EL (cell line): ENCODE measurements at places on chromosomes 2 and 18.

GRCh38 chr2:143503280-143503679, 374.1 kb downstream of the ARHGAP15 start:
- DNase-seq: no peak

DNA sequence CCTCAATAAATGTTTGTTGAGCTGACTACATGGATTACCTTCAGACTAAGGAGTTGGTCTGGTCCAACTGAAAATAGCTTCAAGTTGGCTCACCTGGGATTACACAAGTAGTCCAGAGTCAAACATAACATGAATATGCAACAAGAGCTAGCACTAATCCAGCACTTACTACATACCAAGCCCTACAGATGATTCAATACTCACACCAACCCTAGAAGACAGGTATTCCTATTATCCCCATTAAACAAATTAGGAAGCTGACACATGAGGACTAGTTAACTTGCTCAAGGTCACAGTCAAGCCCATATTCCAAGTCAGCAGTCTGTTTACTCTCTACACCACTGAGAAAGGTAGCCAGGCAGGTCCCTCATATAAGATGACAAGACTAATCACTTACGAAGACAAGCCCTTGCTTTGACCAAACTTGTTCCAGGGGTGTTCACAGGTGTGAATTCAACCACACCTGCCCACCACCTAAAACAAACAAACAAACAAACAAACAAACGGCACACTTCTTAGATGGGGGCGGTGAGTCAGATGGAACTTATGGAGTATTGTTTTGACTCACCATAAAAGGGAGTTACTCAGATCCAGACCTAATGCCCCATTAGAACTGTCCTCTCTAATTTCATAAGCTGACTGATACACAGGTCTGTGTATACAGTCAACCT, 29.1 kb downstream of the TMEM131 start:
- no peak for DNase-seq

DNA sequence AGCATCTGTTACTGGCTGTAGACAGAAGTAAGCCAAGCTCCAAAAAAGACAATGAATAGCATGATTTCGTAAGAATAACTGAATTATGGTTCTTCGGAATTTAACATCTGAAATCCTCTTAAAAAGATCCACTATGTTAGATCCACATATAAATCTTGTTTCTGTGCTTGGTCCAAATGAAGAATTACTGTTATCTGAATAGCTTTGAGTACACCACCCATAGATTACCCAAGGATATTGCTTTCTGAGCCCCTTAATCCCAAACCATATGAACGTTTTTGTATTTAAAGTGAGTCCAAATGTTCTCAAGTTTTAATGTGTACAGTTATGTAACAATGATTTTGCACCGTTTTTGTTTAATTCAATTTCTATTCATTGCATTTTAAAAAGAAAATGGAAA, 124.9 kb downstream of the DSC3 start:
- DNase-seq: no peak

DNA sequence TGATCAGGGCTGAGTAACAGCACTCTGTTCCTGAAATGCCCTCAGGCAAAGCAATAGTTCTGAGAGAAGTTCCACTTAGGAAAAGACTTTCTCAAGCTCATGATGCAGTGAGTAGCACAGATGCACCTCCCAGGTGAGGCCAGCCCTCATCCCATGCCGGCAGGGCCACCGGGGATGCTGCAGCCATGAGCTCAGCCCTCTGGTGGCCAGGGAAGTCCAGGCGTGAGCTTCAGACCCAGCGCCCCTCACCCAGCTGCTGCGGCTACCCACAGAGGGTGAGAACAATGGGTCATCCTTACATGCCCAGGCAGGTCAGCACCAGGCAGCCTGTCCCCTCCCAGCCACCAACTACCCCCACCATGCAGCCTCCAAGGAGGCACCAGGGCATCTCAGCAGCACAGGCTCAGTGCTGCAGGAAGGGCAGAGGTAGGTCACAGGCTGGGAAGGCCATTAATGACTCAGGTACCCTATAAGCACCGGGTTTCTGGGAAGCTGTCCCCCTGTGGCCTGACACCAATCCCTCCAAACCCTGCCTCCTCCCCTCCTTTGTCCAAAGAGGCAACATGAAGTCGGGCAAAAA, 50.6 kb downstream of the TTC32 start:
- DNase-seq: no peak

DNA sequence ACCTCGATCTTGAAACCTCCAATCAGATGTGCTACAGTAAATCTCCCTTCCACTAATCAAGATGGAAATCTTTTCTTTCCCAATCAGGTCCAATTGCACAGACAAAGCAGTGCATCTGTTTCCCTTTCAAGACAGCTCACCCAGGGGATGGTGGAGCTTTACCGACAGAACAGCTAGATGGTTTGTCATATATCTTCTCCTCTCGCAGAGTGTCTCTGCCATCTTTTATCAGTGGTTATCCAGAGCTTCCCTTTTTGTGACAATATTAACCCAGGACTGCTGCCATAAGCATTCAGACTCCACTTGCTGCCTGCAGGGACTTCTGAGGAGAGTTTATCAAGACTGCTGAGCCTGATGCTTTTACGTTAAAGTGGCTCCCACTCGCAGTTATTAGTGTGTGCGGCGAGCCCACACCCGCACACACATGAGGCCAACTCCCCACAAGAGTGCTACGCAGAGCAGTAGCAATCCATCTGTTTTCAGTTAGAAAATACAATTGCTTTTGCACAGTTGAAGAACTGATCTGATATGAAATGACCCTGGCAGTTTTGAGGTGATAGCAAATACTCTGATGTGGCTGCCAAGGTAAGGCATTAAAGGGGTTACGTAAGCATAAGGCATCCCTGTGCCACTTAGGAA, 398.9 kb downstream of the NCKAP5 start:
- no peak for DNase-seq

- DNase-seq: no peak
Measured at GRCh38 chr2:101368376-101368775, 18.9 kb downstream of the CREG2 start.

GRCh38 chr2:241637795-241638660, 535 bp downstream of the ATG4B start:
- peak; percentile 41 for DNase-seq

GRCh38 chr2:71934595-71935261, 212.9 kb downstream of the CYP26B1 start:
- DNase-seq: peak; percentile 67

GRCh38 chr2:169637620-169638019, 53.5 kb downstream of the PPIG start:
- peak; percentile 75 for DNase-seq
